ENCODE measurements at places on chromosomes 4 and X. TPM values are rescaled to one million over a fixed set of nuclear protein-coding genes. Genes with fewer than 3 reads are reported as not detected.

Gene SAT1
- 277 TPM for polyA plus RNA-seq

GRCh38 chrX:109281483-109282275 is 200.2 kb downstream of the GUCY2F start:
- DNase-seq, result peak; percentile 18

- DNase-seq, result no peak
These were observed 105.2 kb upstream of the LRPAP1 start for GRCh38 chr4:3637326-3638016.

Gene TIGD4
- 0.93 TPM for polyA plus RNA-seq

Gene MAGEC3
- not detected for polyA plus RNA-seq
